ENCODE measurements at places on chromosomes 7 and 10.
A peak's percentile ranks its signal among the peaks of the same experiment; 100 is the strongest.

- DNase-seq, result no peak
These were observed 112.4 kb downstream of the ELMO1 start for GRCh38 chr7:37336259-37336658.

- no peak for DNase-seq
These were observed 278.4 kb downstream of the LRMDA start for GRCh38 chr10:75709811-75710210.

- no peak for DNase-seq
These were observed 13.1 kb downstream of the JAKMIP3 start for GRCh38 chr10:132078746-132079345.

GRCh38 chr10:103897241-103897774 lies 20.7 kb downstream of the STN1 start:
- DNase-seq, result no peak

DNA sequence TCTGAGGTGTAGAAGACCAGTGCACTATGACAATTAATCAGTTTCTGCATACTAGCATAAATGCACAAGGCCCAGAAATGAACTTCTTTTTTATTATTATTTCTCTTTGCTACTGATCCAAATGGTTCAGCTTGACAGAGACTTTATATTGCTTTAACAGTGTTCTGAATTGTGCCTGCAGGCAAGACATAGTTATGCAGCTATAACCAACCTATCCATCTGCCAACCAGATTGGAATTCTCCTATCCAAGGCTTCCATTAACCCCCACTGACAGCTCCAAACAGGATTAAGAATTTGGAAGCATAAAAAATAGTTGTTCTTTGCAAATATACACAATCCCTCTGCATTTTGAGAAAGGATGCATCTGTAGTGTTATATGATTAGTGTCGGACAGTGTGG lies 98.2 kb downstream of the BTRC start:
- DNase-seq, result no peak

DNA sequence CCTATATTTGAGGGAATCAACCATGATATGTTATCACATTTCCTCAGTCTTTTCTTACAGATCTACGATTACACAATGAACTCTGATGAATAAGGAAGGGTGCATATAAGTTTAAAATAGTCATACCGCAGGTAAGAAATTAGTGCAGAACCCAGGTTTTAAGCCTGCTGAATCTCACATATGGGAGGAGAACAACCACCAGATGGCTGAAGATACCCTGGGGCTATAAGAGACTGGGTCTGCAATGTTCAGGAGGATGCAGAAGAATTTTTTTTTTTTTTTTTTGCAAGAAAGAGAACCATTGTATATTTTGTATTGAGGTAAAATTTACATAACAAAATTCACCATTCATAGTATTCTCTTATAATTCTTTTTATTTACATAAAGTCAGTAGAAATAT lies 372.3 kb upstream of the MYO3A start:
- no peak for DNase-seq

DNA sequence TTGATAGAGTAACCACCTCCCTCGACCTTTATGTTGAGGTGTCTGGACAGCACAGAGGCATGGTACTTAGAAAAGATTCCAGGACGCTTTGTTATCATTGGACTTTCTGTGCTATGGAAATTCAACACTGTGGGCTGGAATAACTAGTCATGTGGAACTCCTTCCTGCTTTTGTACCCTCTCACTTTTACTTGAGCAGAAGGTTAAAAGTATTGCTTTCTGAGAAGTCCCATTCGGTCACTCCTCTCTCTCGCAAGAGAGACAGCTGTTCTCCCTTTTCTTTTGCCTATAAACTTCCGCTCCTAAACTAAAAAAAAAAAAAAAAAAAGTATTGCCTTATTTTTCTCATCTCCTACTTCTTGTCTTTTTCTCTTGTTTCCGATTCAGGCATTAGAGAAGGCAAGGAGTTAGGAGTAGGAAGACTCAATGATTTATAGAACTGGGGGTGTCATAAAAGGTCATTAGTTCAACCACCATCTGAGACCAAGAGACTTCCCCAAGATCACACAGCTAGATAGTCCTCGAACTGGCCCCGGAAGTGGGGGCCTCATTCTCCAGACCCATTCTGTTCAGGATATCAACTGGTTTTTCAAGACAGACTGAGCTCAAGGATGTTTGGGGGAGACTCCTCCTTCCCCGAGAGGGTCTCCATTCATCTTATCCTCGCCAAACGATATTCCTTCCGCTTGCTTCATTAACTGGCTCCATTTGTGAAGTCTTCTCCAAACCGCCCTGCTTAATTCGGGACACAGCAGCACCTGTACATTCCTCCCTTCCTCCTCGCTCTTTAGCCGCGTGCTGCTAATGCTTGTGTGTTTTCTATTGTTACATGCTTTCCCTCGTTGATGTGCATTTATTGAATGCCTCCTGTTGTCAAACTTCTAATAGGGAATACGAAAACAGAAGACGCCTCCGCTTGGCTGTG lies 995 bp upstream of the INPP5F start:
- peak; percentile 55 for DNase-seq

DNA sequence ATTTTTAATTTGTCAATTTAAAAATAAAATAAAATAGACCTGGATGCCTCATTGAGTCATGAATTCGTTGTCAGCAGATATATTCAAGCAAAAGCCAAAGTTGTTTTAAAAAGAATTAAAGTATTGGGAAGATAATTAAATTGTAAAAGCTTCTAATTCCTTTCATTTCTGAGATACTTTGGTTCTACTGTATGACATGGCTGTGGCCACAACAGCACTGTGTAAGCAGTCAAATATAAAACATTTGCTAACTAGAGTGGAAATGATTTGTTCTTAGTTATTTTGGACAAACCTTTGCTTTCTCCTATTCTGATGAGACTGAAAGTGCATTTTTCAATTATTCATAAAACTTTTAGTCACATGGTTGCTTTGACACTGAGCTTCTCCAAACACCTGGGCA lies 143.6 kb upstream of the FAM13C start:
- no peak for DNase-seq

DNA sequence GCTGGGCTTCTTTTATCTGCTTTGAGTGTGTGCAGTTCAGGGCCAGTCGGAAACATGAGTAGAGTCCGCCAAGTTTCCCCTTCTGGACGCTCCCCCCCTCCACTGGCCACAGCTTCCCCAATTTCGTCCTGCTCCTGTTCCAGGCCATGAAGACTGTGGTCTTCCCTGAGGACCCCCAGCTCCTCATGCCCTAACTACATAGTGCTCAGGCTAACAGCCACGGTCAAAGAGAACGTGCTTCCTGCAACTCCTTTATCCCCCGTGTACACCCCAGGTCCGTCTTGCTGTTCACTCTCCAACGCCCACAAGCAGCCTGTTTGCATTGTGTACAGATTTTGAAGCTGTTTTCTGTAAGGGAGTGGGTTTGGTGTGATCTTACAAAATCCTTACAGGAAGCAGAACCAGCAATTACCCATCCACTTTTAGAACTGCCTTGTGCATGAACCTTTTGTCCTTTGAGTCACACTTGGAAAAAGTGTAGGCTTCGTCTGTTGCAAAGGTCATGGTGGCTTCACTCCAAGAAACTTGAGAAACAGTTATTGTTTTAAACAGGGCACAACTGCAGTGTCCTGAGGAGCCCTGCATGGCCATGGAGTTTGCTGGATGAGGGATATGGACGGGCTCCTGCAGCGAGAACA lies 77.0 kb upstream of the FAM20C start:
- DNase-seq, result no peak

GRCh38 chr10:75283671-75284470 lies 48.1 kb upstream of the COMTD1 start:
- peak; percentile 75 for DNase-seq

- DNase-seq, result peak; percentile 52
These were observed 1.3 kb downstream of the SEMA3D start for GRCh38 chr7:85185424-85186082.

DNA sequence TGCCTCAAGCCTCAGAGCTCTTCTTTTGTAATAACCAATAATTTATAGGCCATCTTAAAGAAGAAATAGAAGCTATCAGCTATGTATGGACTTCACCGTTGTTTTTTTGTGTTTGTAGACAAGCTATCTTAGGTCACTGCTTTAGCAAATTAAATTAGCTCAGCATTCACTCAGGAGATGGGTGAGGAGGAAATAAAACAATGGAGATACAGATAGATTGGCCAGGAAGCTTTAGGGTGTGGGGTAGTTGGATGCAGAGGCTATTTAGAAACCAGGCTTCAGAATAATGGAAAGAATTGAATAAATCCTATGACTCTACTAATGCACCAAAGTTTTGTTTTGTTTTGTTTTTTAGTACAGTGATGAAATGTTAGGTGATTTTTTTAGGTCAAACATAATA lies 66.1 kb downstream of the MDFIC start:
- no peak for DNase-seq

DNA sequence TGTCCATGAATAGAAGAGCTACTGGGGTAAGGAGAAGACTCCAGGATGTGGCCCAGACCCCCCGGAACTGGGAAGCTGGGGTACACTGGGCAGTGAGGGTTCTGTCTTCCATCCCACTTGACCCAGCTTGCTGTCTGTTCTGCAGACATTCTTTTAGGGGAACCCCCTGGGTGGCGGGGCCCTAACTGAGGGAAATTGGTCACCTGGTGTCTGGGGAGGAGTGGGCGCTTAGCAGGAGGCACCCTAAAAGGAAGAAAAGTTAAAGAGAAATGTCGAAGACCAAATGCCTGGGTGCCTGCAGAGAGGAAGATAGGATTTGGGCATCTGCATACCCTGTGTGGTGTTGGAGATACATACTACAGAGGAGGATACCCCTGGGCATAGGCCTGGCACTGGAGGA lies 1.0 kb downstream of the AP1S1 start:
- DNase-seq, result no peak

DNA sequence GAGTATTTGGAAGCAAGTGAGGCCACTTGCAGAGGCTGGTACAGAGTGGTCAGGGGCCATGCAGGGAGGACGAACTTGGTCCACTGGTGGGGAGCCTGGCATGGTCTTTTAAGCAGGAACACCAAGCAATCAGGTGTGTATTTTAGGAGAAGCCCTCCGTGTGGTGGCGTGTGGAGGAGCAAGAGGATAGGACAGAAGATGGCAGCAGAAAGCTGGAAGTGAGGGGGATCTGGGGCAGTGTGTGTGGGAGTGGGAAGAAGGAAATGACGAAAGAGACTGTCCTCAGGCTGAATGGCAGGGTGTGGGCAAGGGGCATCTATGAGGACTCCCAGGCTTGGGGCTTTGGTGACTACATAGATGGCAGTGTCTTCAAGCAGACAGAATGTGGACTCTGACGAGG lies 51.2 kb downstream of the TEX36 start:
- DNase-seq, result no peak

- no peak for DNase-seq
These were observed 128.4 kb upstream of the PPP2R2D start for GRCh38 chr10:131772441-131772840.
